ENCODE measurements at places on chromosomes 7 and 10. TPM values are rescaled to one million over a fixed set of nuclear protein-coding genes. Genes with fewer than 3 reads are reported as not detected.

Gene MARCHF5
- total RNA-seq = 29.3 TPM

GRCh38 chr10:119466076-119466475, 76.4 kb downstream of the RGS10 start:
- no peak for DNase-seq

Gene NPSR1
- total RNA-seq = 0.58 TPM

DNA sequence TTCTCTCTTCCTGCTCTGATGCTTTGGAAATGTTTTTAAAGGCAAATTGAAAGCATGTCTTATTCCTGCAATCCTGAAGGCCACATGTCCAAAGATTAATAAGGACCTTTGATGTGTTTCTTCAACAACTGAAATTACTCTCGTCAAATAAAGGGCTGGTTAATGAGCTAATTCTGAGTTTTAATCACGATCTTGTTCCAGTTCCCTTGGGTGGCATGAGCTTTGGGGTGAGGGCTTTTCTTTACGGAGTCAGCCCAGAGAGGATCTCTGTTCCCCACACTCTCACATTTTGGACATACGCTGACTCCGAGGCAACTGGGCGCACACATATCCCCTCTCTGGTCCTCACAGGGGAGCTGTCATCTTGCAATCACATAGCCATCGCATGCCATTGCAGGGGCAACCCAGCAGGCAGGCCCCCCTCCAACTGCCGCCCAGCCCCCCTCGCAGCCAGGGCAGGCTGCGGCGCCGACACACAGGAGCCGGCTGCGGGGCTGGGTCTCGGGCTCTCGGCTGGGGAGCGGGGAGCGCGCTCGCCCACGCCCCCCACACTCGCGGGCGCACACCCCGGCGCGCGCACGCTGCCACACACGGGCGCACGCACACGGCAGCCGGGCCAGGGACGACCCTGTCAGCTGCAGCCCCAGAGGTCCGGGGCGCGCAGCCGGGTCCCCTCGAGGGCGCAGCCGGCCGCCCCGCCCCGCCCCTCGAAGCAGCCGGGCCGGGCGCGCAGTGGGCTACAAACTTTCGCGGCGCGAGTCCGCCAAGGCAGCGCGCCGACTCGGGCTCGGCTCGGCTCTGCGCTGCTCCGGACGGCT, at the start of gene GDF10:
Gene GDF10 (plus strand): TSS at position 587 of the 818 bp plus-strand sequence. CDS start 455 bp downstream, outside the sequence.
- DNase-seq = no peak

- DNase-seq = no peak
Observed at GRCh38 chr7:33091111-33091531, 18.1 kb downstream of the RP9 start.

DNA sequence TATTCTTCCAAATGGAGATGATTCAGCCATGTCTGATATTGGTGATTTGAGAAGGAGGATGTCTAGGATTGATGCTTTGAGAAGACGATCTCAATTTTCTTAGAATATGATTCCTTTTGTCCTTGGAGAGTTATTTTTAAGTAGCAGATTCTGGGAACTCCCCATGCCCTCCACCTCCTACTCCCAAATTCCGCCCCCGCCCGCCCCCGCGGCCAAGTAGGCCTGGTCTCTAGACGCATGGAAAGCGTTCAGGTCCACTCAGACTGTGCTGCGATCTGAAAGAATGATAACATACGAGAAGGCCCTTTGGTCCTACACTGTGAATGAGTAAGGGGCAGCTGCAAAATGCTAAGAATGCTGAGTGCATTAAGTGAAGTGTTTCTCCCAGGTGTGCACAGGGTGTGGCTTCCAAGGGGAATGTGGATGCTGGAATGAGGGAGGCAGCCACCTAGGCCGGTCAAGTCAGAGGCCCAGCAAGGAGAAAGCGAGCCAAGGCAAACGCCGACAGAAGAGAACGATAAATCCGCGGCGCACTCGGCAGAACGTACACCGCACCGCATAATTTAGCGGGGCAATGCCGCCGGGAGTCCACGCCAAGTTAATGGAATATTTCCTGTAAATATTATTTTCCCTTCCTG, 142.3 kb downstream of the PRPF18 start:
- no peak for DNase-seq

Measured in urinary bladder (tissue), 4 donors.